Ecto neural progenitor cell (in vitro differentiated cells): ENCODE measurements at places on chromosomes 16 and 17.

- DNase-seq = no peak
Observed at GRCh38 chr16:74449470-74449869, 28.2 kb upstream of the CLEC18B start.

GRCh38 chr17:48769009-48769675, 40.6 kb upstream of the HOXB13 start:
- no peak for DNase-seq

DNA sequence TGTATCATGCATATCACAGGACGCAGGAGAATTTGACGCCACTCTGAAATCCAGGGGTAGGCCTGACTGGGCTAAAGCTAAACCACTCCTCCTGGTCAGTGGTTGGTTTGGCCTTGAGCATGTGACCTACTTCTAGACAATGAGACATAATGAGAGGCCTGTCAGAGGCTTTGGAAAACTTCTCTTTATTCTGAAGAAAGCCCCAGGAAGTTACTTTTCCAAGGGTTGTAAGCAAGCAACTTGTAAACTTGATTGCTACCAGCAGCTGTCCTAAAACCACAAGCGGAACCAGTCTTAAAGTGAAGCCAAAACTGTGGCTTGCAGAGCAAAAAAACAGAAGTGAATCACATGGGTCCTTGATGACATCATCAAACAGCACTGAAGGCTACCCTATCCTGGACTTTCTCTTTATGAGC, 138.2 kb upstream of the COX10 start:
- DNase-seq = no peak

DNA sequence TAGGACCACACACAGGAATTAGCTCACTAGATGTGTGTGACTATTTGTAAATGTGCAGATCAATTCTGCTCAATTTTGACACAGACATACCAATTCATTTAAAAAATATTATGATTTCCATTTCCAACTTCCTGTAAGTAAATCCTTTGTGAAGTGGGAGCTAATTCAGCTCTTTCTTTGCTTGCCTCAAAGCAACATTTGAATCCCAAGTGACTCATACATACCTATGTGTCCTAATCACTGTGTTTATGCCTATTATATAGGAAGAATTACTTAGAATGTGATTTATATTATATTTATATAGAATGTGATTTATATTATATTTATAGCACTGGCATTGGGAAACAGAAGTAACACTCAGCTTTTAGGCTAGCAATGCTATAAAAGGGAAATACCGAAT, 195.9 kb upstream of the C17orf78 start:
- DNase-seq = no peak

- DNase-seq = no peak
Observed at GRCh38 chr17:51852603-51853002, 305.9 kb downstream of the CA10 start.

DNA sequence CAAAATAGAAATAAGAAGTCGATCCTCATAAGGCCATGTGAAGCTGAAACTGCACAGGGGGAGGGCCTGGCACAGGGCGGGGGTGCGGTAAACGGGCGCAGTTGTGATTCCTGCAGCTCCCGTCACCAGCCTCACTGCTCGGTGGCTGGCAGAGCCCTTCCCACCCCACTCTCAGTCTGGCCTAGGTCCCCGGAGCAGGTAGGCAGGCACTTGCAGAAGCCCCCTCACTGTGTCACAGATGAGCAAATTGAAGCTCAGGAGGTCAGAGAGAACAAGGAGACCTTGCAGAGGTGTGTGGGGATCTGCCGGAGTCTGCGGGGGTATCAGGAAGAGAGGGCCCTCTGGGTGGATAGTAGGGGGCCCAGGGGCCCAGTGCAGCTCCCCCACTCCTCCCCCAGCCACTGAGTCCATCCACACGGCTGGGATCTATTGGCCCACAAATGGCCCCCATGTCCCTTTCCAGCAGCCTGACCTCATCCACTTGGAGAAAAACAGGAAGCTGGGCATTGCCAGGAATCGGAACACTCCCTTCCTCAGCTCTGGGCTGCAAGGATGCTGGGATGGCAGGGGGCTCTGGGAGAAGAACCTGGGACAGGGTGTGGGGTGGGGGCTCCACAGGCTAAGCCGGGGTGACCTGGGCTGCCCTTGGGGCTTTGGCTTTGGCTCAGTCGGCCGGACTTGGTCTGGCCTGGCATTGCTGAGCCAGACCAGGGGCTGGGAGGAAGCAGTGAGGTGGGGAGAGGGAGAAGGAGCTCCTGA, 21.4 kb upstream of the MAP3K14 start:
- peak; percentile 46 for DNase-seq

DNA sequence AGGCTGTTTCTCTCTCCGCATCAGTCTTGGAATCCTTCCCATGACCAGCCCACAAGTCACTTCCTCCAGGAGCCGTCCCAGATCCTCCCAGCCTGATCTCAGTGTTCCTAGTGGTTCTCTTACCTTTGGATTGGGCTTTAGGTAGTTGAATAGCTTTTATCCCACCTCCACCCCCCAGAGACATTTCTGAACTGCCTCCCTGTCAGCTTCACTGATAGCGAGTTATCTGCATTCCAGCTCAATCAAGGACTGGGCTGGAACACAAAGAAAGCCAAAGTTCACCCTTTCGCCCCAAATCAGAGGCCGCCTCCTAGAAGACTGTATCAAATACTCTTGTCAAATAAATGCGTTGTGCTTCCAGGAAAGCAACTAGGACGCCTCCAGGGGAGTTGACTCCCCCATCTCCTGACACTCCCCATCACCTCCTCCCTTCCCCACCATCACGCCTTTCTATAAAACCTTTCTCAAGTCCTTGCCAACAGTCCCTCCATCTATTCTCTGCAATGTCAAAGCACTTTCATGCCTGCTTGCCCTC, 72.7 kb downstream of the TMEM132E start:
- no peak for DNase-seq

DNA sequence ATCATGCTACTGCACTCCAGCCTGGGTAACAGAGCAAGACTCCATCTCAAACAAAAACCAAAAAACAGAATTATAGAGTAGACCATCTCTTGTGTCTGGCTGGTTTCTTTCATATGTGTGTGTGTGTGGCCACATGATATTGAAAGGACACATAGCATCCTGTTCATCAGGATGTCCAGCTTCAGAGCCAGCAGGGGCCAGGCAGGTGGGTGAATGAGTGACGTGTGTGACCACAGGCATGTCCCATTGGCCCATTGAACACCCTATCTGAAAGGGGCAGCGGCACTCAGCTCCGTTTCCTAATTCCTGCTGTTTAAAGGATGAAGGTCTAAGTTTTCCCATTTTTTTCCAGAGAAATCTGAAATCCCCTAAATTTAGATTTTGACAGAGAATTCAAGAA, 174.2 kb downstream of the PRKCB start:
- DNase-seq = no peak

DNA sequence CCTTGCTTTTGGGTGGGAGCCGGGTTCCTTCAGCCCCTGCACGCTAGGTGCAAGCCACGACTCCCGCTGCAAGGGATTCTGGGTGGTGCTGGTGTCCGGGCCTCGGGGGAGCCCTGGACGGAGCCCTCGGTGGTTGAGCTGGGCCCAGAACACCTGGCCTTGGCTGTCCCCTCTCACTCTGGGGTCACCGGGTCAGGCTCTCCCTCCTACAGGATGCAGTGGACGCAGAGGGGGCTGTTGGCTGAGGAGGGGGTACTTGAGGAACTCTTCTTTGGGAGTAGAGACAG, 27.9 kb upstream of the SLC38A10 start:
- DNase-seq = no peak

- no peak for DNase-seq
Observed at GRCh38 chr16:79265701-79266100, 334.8 kb downstream of the MAF start.

GRCh38 chr16:53817812-53818550, 114.0 kb downstream of the FTO start:
- DNase-seq = no peak

DNA sequence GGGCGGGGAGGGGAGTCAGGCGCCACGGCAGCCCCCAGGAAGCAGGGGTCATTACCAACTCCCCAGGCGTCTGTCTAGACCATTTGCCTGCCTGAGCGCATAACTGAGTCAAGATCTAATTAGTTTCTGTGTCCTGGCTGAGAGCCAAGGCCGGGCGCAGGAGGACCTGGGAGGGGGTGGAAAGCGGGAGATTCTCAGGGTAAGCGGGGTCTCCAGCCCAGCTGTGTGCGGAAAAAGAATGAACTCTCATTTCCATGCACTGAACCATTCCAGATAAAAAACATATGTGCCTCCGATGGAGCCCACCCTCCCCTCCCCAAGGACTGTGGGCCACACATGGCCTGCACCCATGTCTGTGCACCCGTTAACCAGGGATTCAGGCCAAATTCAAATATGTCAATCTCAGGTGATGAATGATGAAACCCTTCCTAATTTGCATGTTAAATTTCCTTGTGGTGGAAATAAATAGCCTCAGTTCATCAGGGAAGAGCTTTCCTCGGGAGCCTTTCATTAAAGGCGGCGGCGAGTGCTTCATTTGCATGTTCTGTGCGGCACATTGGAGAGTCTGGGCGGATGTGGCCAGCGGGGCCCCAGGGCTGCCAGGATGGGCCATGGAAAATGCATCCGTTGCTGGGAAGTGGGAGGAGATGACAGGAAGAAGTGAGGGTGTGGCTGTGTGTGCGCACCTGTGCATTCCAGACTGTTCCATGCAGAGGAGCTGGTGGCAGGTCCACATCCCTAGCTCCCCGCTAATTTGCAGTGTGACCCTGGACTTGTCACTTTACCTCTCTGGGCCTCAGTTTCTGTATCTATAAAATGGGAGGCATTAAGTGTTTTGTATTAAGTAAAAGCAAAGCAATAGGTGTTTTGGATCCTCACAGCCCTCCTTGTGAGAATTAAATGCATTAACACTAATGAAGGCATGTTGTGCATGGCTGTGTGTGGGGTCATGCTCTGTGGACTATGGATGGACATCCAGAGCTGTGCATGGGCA, 151.1 kb downstream of the SDK2 start:
- no peak for DNase-seq

GRCh38 chr17:54795046-54795445, 105.6 kb upstream of the TOM1L1 start:
- DNase-seq = no peak

DNA sequence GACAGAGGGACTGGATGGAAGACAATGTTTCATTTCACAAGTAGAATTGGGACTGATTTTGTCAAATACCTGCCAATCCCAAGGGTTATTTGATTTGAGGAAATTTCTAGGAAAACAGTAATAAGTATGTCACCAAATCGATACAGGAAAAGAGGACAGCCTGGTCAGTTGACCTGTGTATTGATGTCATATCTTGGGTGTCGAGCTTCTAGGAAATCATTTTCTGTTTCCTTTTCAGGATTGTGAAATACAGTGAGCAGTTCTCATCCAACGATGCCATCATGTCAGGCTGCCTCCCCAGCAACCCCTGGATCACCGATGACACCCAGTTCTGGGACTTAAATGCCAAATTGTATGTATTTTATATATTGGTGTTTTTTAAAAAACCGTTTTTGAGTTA, 56.1 kb downstream of the RGS9 start:
- DNase-seq = no peak

DNA sequence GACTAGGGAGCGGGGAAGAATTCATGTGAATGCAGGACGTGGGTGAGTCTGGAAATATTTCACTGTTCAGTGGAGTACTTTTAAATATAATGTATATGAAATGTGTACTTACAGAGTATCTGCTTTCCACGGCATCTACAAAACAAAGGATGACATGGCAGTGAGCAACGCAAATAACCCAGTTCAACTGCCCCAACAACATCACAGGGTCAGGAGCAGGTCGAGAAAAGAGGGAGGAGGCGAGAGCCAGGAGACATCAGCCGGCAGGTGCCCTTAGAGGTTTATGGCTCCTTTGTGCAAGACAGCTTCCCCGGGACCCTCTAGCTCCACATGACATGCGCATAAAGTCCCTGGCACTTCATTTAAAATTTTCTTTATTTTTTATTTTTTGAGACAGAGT, 61.1 kb downstream of the PECAM1 start:
- no peak for DNase-seq

DNA sequence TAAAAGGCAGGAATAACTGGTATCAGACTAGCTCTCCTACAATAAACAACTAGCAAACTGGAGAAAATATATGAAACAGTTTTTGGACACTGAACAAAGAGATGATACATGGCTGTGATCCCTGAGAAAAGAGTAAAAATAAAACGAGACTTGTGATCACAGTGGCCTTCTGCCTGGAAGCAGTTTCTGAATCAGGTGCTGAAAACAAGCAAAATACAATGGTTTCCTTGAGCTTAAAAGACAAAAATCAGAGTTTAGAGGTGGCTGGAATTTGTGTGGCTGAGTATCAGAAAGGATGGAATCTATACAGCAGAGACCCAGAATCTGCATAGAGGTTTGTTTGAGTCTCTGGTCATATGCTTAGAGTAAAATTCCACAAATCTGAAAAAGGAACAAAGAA, 242.5 kb upstream of the SOX9 start:
- no peak for DNase-seq

DNA sequence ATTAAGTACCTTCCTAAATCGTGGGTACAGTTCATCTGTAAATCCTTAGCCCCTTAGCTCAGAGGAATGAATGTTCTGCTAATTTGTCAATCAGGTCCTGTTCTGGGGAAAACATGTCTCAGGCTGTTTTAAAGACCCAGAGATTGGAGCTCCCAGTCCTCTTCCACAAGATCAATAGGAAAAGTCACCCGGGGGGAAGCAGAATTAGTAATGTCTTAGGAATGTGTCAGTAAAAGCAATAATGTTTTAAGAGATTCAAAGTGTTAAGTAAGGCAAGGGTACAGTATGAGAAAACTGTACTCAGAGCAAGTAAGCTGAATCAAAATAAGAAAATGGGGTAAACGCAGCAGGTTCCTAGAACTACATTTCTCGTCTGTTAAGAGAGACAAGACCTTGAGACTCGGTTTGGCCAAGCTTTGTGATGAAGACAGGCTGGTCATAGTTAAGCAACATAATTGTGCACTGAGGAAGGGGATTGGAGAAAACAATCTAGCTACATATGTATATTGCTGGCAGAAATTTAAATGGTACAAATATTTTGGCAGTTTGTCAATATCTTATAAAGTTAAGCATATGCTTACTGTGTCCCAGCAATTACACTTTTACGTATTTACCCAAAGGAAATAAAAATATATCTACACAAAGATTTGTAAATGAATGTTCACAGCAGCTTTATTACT, 192.9 kb upstream of the C17orf78 start:
- no peak for DNase-seq

DNA sequence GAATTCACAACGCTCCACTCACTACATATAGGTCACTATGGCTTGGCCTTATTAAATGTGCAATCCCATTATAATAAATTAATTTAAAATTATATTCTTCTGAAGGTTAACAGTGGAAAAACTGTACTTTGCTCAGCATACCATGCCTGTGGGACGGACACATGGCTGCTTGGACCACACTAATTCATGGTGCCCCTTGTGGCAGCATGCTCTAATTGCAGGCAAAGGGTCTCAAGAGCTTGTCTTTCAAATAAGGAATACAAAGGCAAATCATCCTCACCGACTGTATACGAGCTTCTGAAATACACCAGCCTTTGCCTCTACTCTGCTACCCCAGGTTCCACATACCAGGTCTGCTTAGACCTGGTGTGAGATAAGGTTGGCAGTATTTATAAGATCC, 11.7 kb downstream of the SMPD3 start:
- DNase-seq = no peak
